ENCODE measurements at places on chromosomes 12 and 14.
A peak's percentile ranks its signal among the peaks of the same experiment; 100 is the strongest.

- no peak for DNase-seq
Observed at GRCh38 chr12:129727100-129727499, 176.7 kb downstream of the TMEM132D start.

DNA sequence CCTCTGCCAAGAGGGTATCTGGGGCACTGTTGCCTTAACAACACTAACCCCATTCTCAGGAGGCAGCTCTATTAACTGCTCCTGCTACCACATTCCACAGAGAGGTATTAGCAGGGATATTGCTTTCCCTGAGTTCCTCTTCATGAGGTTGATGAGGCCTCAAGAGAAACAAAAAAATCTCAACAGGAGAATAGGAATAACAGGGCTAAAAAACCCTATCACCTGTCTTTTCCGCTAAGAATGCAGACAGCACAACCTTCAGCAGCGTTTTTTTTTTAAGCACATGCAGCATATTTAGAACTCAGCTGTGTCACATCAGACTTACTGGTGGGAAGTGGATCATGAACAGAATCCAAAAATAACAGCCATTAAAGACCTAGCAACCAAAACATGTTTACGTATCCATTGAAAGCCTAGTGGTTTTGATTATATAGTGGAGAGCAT is 29.2 kb downstream of the ATF7 start:
- no peak for DNase-seq

GRCh38 chr14:59247801-59248584 is 59.5 kb downstream of the DAAM1 start:
- DNase-seq: no peak

- no peak for DNase-seq
Observed at GRCh38 chr14:85583380-85583779, 53.4 kb downstream of the FLRT2 start.

- DNase-seq: no peak
Observed at GRCh38 chr12:64501486-64501885, 49.6 kb downstream of the TBK1 start.

- no peak for DNase-seq
Observed at GRCh38 chr12:28811457-28811856, 337.6 kb upstream of the FAR2 start.

DNA sequence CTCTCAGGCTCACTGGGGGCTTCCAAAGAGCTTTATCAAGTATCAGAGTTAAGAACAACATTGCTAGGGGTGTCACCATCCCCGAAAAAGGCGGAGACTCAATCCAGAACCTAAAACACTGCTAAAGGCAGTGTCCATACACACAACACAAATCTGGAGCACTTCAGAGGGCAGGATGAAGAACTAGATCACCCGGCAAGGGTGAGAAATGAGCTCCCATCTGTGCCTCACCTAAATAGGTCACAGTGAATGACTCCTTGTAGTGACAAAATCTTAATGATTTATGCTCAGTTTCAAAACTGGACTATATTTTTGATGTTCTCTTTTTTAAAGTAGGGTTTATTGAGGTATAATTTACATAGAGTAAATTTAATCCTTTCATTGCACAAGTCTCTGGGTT is 25.6 kb downstream of the NIN start:
- no peak for DNase-seq

- no peak for DNase-seq
Observed at GRCh38 chr14:68893566-68893965, 85.5 kb downstream of the ACTN1 start.

GRCh38 chr14:58401587-58401986 is 5.9 kb downstream of the TOMM20L start:
- DNase-seq: no peak

DNA sequence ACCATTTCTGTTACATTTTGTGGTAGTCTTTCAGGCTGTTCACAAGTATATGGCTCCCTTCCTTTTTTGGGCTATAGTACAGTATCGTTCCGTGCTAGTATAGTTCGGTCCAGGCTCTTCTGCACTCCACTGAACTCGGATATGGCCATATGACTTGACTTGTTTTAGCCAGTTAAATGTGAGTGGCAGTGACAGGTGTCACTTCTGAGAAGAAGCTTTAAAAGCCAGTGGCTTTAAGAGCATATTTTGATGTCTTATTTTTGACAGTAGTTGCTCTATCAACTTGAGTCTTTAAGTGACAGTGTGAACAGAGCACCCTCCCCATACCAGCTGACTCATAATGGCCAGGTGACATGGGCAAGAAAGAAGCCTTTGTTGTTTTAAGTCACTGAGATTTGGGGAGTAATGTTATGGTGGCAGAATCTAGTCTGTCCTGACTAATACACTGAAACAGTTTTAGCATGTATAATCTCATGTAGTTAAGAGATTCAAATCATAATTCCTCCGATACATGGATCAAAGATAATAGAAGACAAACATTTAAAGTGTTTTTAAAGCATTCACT is 64.6 kb downstream of the ANO4 start:
- DNase-seq: no peak

DNA sequence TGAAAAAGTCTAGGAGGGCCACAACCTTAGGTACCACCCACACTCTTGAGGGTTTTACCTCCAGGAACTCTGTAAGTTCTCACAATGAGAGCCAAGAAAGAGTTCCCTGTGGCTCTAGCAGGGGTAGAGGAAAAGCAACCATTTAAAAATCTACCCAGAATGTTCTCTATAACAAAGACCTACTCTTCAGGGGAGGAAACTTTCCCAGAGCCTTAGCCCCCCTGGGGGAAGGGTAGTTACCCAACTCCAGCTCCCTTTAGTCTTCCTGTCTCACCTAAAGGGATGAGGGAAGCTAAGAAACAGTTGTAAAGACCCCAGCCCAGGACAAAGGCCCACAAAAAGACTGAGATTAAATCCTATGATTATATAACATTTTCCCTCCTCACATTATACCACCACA is 46.2 kb upstream of the JDP2 start:
- DNase-seq: no peak

GRCh38 chr14:21068521-21069387 is 1.4 kb upstream of the ARHGEF40 start:
- peak; percentile 54 for DNase-seq

- no peak for DNase-seq
Observed at GRCh38 chr12:108605000-108605689, 7.3 kb upstream of the TMEM119 start.

GRCh38 chr14:76718306-76719040 is 42.8 kb upstream of the VASH1 start:
- no peak for DNase-seq

- no peak for DNase-seq
Observed at GRCh38 chr14:36855396-36855795, 193.7 kb downstream of the PAX9 start.

DNA sequence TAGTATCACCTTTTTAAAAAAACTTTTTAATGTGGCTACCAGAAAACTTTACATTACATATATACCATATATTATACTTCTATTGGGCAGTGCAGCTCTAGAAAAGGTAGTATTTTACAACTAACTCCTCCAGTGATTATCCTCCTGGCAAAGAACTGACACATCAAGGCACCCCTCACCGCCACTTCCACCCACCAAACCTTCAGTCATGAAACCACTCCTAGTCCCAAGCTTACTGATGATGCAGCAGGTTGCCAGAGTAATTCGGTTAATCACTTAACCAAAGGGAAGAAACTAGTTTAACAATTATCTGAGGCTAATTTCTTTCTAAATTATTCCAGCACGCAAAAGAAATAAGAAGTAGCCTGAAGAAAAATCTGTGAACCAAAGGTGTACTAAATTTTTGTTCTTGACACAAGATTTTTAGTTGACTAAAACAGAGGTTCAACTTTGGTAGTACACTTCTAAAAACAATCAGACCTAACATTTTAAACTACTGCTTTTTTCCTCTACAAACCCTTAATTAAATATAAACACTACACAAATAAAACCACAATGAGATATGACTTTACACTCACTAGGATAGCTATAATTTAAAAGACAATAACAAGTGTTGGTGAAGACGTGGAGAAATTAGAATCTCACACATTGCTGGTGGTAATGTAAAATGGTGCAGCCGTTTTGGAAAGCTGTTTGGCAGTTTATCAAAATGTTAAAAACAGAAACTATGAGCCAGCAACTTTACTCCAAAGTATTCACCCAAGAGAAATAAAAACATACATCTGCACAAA is 16.7 kb downstream of the SPPL3 start:
- DNase-seq: peak; percentile 61

DNA sequence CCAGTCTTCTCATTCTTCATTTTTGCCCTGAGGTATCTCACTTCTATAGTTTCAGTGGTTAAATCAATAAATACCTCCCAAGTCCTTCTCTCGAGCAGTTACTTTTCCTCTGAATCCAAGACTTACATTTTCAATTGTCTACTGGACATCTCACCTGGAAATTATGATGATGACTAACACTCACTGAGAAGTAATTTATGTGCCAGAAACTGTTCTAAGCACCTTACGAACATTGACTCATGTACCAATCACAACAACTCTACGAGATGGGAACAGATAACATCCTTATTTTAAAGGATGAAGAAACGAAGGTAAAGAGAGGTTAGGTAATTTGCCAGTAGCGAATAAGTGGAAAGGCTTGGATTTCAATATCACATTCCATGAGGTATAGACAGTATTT is 94.1 kb downstream of the EML5 start:
- no peak for DNase-seq

DNA sequence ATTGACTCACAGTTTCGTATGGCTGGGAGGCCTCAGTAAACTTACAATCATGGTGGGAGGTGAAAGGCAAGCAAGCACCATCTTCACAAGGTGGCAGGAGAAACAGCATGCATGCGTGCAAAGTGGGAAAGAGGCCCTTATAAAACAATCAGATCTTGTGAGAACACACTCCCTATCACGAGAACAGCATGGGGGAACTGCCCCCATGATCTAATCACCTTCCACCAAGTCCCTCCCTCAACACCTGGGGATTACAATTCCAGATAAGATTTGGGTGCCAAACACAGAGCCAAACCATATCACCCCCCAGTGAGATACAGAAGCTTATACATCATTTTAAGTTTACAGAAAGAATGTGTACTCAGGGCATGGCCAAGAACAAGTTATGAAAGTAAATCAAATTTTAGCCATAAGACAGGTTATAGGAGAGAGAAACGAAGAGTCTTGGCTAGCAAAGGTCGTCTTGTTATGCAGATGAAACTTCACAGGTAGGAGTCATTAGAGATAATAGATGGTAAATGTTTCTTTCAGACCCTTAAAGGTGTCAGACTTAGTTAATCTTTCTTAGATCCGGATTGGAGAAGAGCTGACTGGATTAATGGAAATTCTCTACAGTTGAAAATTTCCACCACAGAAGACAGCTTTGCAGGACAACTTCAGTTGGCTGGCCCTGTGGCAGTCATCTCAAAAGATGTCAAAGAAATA is 79.8 kb upstream of the SEL1L start:
- DNase-seq: no peak

DNA sequence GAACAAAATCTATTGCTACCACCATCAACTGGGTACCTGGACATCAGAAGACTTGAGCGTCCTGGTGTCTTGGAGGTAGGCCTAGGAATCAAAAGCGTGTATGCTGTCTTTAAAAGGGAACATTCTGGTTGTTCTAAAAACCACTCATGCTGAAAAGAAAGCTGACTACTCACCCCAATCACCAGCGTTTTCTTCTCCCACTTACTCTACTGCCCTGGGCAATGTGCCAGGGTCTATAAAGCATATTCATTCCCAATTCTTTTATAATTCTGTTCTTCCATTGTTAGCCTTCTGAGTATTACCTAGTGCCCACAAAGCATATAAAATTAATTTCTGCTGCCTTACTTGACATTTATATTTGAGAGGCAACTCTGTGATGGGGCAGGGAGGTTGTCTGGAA is 133.4 kb downstream of the KCNA5 start:
- no peak for DNase-seq

DNA sequence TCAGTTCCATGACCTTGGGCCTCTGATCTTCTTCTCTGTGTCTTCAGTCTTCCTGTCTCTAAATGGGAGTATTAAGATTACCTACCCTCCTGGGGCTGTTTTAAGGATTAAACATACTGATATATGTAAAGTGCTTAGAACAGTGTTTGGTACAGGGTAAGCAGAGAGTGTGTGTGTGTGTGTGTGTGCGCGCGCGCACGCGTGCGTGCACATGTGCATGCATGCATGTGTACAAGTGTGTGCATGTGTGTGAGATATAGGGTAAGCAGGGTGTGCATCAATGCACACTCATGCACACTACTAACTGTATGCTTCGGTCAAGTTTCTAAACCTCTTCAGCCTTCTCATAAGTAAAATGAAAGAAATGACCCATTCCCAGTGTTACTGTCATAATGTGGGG is 196.6 kb downstream of the NTF3 start:
- DNase-seq: no peak

DNA sequence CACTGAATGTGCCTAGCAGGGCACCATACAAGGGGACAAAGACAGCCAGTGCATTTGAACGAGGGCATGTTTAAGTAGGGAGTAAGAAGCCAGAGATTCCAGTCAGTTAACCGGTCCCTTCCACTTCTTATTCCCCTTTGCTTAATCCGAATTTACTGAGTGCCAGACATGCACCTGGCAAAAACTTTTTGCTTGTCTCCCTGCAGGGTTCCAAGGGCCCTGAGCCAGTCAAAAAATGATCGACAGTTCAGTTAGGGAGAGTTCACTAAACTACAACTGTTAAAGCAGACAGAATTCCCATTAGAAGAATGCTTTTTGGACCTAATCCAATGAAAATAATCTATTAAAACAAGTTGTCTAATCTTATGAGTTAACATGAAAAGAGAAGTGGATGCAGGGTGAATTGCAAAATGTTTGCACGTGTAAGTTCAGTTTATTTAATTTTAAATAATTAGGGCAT is 193.8 kb downstream of the TMTC2 start:
- DNase-seq: no peak

DNA sequence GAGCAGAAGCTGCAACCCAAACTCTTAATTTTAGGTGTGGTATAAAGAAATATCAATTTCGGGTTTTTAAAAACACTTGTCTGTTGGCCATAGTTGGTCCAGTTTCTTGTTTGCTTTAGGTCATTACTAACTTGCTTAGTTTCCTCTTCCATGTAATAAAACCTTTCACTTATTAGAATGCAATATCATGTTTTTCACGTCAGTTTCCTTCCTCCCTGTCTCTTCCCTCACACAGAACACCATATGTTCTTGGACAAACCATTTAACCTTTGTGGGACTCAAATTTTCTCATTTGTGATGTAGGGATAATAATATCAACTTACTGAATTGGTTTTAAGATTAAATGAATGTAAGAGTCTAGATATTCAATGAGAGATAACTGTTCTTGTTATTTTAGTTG is 22.9 kb downstream of the PMCH start:
- DNase-seq: no peak

DNA sequence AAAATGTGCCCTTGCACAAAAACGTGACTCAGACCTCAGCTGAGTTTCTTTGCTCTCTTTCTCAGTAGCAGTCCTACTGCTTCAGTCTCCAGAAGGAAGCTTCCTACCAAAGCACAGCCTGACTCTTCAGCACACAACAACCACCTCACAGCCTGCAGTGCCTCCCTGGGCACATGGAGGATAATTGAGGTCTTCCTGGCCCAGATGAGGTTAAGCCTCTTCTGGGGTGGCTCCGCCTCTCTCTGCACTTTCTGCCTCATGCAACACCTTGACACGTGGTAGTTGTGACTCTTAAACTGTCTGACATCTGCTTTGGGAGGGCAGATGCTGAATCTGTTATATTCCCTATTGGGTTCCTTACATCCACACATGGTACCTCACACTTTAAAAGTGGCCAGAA is 33.8 kb downstream of the GIT2 start:
- DNase-seq: no peak
